Activated CD4-positive, alpha-beta T cell treated with anti-CD3 and anti-CD28 coated beads, Interleukin-2, amount 10 ng/mL, durations not matched to agents 7 days and 5 days (primary cell): ENCODE measurements at places on chromosomes 6 and 20. TPM values are rescaled to one million over a fixed set of nuclear protein-coding genes. Genes with fewer than 3 reads are reported as not detected.

- H3K27me3 ChIP-seq: peaks cover 32% of the 10 kb centered on the region
- no peak overlapping the region for H3K27ac ChIP-seq
- H3K4me1 ChIP-seq: no peaks in the 10 kb centered on the region
- no peak overlapping the region for H3K4me3 ChIP-seq
These were observed 10.6 kb upstream of the WFDC8 start for GRCh38 chr20:45589725-45590124.

DNA sequence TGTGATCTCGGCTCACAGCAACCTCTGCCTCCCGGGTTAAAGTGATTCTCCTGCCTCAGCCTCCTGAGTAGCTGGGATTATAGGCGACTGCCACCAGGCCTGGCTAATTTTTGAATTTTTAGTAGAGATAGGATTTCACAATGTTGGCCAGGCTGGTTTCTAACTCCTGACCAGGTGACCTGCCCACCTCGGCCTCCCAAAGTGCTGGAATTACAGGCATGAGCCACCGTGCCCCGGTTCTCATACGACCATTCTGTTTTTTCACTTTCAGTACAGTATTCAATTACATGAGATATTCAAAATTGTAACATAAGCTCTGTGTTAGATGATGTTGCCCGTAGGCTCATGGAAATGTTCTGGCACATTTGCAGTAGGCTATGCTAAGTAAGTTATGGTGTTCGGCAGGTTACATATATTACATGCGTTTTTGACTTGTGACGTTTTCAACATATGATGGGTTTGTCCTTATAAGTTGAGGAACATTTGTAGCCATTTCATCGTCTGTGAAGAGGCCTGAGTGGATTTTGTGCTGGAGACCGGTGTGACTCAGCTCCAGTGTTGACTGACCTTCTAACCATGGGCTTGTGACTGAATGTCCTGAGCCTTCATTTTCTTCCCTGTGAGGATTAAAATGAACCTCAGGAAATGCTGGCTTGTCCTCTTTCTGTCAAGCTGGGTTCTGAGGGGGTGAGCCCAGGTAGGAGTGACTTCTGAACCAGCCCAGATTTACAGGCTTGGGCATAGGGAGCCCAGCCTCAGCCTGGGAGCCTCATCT is 12.2 kb downstream of the PPARD start:
- H3K4me3 ChIP-seq: no peak overlapping the region
- H3K27me3 ChIP-seq: no peaks in the 10 kb centered on the region
- DNase-seq: no peak
- no peak overlapping the region for H3K27ac ChIP-seq
- peaks cover 69% of the 10 kb centered on the region for H3K36me3 ChIP-seq

DNA sequence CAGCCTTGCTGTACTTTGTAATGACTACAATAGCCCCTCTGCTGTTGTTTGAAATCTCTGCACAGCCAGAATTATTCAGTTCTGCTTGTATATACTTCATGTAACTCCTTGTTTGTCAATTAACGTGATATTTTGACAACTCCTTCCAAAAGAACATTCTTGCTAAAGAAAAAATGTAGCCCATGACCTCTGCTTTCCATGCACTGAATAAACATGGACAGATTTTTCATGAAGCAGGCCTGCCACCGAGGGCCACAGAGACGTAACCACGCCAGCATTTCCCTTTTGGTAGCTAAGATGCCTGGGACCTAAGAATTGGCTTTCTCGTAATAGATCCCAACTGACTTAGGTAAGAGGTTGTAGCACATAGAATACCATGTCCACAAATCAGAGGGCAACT is 135.9 kb downstream of the MYLK4 start:
- H3K4me1 ChIP-seq: no peaks in the 10 kb centered on the region
- no peak overlapping the region for H3K4me3 ChIP-seq
- no peak overlapping the region for H3K27ac ChIP-seq
- H3K36me3 ChIP-seq: no peaks in the 10 kb centered on the region
- no peak for DNase-seq

DNA sequence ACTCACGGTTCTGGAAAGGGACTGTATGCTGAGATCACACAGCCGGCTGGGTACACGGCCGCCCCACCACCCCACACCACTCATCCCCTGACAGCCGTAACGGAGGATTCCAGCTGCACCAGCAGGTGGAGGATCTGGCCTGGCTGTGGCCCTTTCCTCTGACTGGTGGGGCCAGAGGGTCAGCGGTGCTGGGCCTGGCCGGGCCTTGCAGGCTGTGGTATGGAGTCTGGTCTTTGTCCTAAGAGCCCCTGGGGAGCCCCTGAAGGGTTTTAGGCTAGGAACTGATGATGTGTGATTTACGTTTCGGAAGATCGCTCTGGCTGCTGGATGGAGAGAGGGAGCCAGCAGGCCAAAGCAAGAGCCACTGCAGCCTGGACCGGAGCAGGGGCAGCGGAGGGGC is 26.6 kb downstream of the NOL4L start:
- H3K36me3 ChIP-seq: no peaks in the 10 kb centered on the region
- no peak overlapping the region for H3K4me3 ChIP-seq
- peaks cover 37% of the 10 kb centered on the region for H3K4me1 ChIP-seq
- peak overlapping the region; percentile 31 for H3K27ac ChIP-seq
- DNase-seq: no peak
- H3K27me3 ChIP-seq: no peaks in the 10 kb centered on the region

GRCh38 chr6:140538926-140539325 is 1164.5 kb upstream of the CITED2 start:
- peaks cover 4% of the 10 kb centered on the region for H3K27me3 ChIP-seq
- no peaks in the 10 kb centered on the region for H3K4me1 ChIP-seq
- no peak for DNase-seq
- no peak overlapping the region for H3K27ac ChIP-seq
- no peaks in the 10 kb centered on the region for H3K36me3 ChIP-seq
- no peak overlapping the region for H3K4me3 ChIP-seq

DNA sequence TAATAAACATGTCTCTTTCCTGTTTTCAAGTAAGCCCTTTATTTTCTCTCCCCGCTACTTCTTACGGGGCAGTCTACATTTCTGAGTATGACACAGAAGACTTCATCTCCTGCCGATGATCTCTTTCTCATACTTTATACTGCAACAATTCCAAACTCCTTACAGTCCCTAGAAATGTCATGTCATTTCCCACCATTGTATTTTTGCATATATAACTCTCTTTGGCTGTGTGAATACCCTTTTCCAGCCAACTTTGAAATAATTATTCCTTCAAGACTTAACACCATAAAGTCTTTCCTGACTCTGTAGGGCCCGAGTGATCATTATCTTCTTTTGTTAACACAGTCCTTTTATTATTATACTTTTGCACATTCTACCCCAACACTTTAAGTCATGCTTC is 72.1 kb downstream of the SHPRH start:
- H3K36me3 ChIP-seq: peaks cover 26% of the 10 kb centered on the region
- no peak for DNase-seq
- H3K4me3 ChIP-seq: no peak overlapping the region
- no peaks in the 10 kb centered on the region for H3K4me1 ChIP-seq

DNA sequence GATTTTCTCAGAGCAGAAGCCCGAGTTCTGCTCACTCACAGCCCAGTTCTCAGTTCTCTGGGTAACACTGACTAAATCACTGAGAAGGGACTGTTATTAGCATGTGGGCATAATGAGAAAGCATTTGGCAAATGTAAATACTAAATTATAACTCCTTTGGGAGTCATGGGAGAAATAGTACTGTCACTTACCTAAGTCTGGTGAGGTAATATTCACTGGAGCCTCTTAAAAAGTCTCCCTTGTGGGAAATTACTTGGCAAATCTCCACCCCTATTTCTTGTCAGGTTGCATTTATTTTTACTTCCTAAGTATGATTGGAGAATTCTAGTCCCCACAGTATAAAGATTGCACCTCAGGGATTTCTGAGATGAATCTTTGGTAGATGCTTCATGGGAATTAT is 254.3 kb downstream of the SLC35F1 start:
- H3K36me3 ChIP-seq: no peaks in the 10 kb centered on the region
- no peak overlapping the region for H3K4me3 ChIP-seq
- H3K27ac ChIP-seq: no peak overlapping the region
- H3K4me1 ChIP-seq: no peaks in the 10 kb centered on the region

- H3K4me3 ChIP-seq: no peak overlapping the region
- DNase-seq: no peak
- peaks cover 1% of the 10 kb centered on the region for H3K27me3 ChIP-seq
- no peaks in the 10 kb centered on the region for H3K36me3 ChIP-seq
- H3K27ac ChIP-seq: no peak overlapping the region
- H3K4me1 ChIP-seq: no peaks in the 10 kb centered on the region
These were observed 45.2 kb downstream of the ANKEF1 start for GRCh38 chr20:10079964-10080363.

EFCAB8 gene
- 0.94 TPM for total RNA-seq

MCM9 gene
- total RNA-seq: 19.9 TPM

KLC4 gene
- 17.0 TPM for total RNA-seq
